ENCODE measurements at places on chromosomes 12 and 14. TPM values are rescaled to one million over a fixed set of nuclear protein-coding genes. Genes with fewer than 3 reads are reported as not detected.

Gene CD27
- 0.77 TPM for polyA plus RNA-seq

Gene PHLDA1
- 12.2 TPM for polyA plus RNA-seq

Gene ERBB3
- 2.6 TPM for polyA plus RNA-seq

Gene MARS1
- polyA plus RNA-seq: 114 TPM

Gene GNB3
- polyA plus RNA-seq: 22.4 TPM

Gene CPNE6
- 0.22 TPM for polyA plus RNA-seq

Gene NRIP2
- 1.9 TPM for polyA plus RNA-seq

Gene NOXRED1
- 0.29 TPM for polyA plus RNA-seq

Gene NUDT4
- 29.6 TPM for polyA plus RNA-seq

Gene DPF3
- 0.91 TPM for polyA plus RNA-seq

Gene OAS1
- 31.2 TPM for polyA plus RNA-seq

Gene ESR2
- polyA plus RNA-seq: 5.0 TPM

Gene KLRD1
- 1.1 TPM for polyA plus RNA-seq

Gene COX8C
- not detected for polyA plus RNA-seq

Gene POTEG
- not detected for polyA plus RNA-seq

Gene RNU4-1
- polyA plus RNA-seq: not detected

Gene NFATC4
- 11.8 TPM for polyA plus RNA-seq

Gene SRRM4
- 1.1 TPM for polyA plus RNA-seq

Gene FAM181A
- not detected for polyA plus RNA-seq

Gene CCDC38
- polyA plus RNA-seq: 0.72 TPM

Gene CLEC4D
- not detected for polyA plus RNA-seq

Gene INSM2
- polyA plus RNA-seq: not detected

Gene MYF5
- not detected for polyA plus RNA-seq

Gene KRT80
- 8.8 TPM for polyA plus RNA-seq

Gene PLEKHG7
- not detected for polyA plus RNA-seq

Gene APOLD1
- polyA plus RNA-seq: 7.6 TPM

Gene AACS
- polyA plus RNA-seq: 27.7 TPM

Gene OR11H12
- polyA plus RNA-seq: not detected

Gene MGP
- 1,170 TPM for polyA plus RNA-seq

Gene OASL
- 1.9 TPM for polyA plus RNA-seq

Data from adrenal gland (tissue), 19 donors.